Fibroblast of skin of scalp (primary cell): ENCODE measurements at places on chromosomes 3 and 15.

DNA sequence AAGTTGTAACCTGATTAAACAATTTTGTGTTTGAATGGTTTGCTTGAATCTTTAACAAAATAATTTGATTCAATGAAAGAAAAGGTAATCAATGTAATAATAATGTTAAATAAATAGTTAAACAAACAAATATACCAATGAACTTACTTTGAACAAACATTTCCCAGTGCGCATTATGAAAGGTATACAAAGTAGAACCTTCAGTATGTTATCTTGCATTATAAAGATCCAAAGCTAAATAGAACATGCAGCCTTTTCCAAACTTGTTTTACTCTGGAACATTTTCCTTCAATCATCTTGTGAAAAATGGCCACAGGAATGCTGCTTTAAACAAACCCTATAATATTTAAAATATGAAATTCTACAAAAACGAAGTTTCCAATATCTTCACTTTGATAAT, 620.0 kb downstream of the NAALADL2 start:
- DNase-seq: no peak

- peak; percentile 40 for DNase-seq
These were observed 6.7 kb upstream of the CMTM7 start for GRCh38 chr3:32384938-32385337.

DNA sequence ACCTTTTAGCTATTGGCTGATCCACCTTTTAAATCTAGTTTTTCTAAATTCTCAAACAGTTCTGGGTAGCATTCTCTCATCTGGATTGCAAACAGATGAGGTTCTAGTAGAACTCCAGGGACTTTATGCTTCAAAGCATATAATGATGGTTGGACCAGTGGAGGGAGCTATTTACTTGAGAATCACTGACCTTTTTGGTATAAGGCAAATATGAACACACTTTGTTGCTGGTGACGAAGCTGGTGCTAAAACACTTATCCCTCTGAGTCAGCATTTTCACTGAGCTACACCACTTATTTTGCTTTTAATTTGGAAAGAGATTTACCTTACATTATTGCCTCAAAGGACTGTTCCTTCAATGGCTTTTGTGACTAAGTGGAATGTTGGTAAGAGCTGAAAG, 58.6 kb upstream of the SLITRK3 start:
- peak; percentile 2 for DNase-seq

DNA sequence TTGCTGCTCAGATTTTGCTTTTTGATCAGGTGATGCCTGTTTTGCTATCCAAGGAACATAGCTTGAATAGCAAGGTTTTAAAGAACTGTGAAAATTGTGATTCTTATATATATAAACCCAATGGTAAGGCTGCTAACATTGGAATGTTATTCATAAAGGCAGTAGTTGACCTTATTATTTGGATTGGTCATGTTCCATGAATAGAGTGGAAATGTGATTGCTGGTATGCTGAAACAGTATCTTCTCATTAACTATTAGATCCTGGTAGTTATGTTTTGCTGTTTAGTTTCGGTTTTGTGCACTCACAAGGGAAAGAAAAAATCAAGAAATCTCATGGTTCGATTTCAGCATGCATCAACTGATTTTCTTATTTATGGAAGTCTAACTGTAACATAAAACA, 78.7 kb upstream of the NPHP3 start:
- no peak for DNase-seq

DNA sequence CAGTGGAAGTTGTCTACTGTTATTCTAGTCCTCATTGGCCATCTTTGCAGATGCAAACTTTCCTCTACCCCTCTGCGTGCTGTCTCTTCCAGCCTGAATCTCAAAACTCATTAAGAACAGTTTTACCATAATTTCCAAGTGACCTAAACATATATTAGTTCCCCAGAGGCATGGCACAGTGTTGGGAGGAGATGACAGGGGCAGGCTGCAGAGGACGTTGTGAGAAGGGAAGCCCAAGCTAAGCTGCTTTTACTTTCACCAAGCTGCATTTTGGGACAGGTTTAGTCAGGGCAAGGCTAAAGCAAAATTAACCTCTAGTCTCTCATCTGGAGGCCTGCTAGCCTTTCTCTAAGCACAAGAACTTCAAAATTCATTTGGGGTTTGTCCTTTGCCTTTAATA, 318.6 kb upstream of the SATB1 start:
- no peak for DNase-seq

- peak; percentile 26 for DNase-seq
These were observed 86.1 kb downstream of the RTP4 start for GRCh38 chr3:187454085-187454815.

DNA sequence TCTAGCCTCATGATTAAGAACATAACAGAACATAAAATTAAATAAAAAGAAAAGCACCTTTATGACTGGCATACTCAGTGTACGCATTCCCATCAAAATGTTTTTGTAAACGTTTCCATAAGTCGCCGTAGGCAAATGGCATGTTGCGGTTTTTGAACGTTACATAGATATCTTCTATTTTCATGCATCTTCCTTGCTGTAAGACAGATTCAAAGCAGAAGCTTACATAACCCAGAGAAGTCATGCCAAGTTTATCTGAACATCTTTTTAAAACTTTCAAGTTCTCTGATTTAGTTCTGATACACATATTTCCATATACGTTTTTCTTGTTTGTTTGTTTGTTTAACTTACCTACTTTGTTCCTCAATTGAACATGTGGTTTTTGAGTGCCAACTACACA, 388.6 kb downstream of the GABRG3 start:
- DNase-seq: no peak

DNA sequence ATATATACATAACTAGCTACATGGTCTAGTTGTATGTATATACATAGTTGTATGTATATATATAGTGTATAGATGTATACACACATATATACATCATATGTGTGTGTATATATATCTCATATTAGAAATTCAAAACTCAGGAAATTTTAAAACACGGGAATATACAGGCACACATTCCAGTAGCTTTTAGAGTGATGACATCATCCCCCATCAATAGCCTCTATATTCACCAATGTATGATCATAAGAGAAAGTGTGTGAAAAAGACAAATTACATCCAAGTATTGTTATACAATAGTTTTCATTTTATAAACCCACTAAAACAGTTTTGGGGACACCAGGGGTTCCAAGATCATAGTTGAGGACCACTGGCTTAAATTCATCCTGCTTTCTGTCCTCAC, 23.0 kb downstream of the SCN10A start:
- DNase-seq: no peak

GRCh38 chr15:37537802-37538201, 396.6 kb upstream of the TMCO5A start:
- DNase-seq: peak; percentile 57

DNA sequence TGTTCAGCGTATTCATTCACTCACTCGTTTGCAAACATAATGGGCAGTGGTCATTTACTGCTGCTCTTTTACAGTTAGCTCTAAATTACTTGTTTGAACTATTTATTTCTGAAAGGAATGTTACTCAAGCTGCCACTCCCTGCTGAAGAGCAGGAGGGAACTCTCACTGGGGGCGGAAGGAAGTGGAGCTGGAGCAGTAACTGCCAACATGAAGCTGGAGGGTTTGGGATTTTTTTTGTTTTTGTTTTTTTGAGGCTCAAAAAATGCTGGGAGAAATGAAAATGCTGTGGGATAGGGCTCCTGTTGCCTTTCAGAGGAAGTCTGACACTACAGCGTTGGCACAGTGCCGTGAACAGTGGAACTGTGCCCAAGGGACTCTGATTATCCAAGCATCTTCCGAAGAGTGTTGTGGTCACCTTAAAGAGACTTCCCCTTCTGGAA, 44.1 kb downstream of the SENP2 start:
- DNase-seq: peak; percentile 54

DNA sequence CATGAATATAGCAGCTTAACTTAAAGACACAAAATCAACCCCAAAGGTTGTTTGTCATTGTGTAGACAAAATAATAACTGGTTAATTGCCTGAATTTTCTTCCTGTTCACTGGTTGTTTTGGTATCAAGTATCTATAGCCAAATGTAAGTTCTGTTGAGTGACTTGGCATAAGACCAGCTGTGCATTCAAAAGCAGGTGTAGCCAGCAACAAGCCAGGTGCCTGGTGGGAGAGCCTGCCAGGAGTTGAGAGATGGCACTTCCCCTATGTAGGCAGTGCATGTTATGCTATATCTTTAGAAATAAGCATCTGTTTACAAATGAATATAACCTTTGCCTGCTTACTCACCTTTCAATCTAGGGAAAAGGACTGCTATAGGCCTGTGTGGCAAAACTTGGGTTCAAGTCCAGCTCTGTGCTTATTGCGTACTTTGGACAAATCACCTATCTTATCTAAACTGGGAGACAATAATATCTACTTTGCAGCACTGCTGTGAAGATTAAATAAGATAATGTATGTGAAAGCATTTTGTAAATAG, 84.9 kb upstream of the TBL1XR1 start:
- DNase-seq: no peak

GRCh38 chr3:54120657-54121413, 1.5 kb upstream of the CACNA2D3 start:
- DNase-seq: no peak

- DNase-seq: no peak
These were observed 17.6 kb downstream of the ASB14 start for GRCh38 chr3:57274845-57275244.

DNA sequence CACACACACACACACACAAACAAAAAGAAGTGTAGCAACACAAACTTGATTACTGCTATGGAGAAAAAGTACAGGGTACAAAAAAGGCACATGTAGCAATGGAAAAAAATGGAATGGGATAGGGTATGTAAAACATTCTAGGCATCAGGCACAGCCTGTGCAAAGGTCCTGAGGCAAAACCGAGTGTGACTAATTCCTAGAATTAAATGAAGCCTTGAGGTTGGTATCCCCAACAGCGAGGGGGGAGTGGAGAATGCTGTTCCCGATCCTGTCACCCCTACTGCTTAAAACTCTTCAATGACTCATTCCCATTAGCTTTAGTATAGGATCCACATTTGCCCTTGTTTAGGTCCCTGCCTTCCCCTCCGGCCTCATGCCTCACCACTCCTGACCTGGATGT, 37.9 kb downstream of the RHCG start:
- DNase-seq: no peak

DNA sequence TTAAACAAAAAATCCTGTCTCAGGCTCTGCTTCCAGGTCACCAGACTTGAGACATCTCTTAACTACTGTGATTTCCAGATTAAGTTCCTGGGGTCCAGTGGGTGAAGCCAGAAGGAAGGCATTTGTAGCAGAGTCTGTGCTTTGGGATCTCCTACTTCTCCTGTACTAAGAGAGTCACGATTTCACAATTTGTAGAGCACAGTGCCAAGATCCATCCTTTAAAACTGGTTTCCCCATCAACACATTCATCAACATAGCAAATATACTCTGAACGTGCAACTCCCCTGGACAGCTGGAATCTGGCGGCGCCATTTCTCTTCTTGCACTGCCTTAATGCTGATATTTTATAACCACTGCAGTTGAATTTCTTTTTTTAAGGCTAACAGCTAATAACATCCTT, 33.2 kb downstream of the CDCP1 start:
- DNase-seq: peak; percentile 58

DNA sequence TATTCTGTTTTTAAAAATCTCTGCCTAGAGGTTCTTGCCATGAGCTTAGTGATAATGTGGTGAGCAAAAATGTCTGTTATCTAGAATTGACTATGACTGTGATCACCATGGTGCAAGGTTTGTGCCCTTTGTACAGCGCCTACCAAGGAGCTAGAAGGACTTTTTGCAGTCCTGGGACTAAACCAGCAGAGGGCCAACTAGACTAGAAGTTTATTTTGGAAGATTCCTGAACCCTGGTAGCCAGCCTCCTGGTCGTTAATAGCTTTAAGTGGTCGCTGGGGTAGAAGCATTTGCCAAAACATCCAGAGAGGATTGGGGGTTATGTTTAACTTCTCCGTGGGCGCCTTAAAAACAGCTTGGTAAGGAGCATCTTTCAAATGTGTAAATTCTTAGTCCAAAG, 7.8 kb downstream of the SCG5 start:
- DNase-seq: peak; percentile 59

GRCh38 chr15:73075160-73075859, 23.0 kb downstream of the NEO1 start:
- peak; percentile 13 for DNase-seq

- peak; percentile 68 for DNase-seq
These were observed 21.2 kb downstream of the NGRN start for GRCh38 chr15:90286678-90287077.

- no peak for DNase-seq
These were observed 22.8 kb downstream of the MORC1 start for GRCh38 chr3:109095166-109095565.

DNA sequence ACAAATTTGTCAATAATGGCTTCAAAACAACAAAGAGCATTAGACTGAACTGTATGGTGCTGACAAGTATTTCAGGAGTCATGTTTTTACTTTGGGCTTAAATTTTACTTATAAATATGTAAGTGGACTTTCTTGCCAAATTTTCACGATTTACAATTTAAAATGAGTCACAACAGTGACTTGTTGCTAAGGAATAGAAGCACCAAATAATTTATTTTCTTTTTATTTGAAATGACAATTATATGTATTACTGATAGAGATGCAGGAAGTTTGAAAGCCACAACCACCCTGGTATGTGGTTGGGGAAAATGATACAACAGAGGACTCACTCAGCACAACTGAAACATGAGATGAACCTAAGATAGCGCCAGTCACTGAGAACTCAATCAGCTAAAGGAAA, 90.3 kb downstream of the FMN1 start:
- peak; percentile 84 for DNase-seq

DNA sequence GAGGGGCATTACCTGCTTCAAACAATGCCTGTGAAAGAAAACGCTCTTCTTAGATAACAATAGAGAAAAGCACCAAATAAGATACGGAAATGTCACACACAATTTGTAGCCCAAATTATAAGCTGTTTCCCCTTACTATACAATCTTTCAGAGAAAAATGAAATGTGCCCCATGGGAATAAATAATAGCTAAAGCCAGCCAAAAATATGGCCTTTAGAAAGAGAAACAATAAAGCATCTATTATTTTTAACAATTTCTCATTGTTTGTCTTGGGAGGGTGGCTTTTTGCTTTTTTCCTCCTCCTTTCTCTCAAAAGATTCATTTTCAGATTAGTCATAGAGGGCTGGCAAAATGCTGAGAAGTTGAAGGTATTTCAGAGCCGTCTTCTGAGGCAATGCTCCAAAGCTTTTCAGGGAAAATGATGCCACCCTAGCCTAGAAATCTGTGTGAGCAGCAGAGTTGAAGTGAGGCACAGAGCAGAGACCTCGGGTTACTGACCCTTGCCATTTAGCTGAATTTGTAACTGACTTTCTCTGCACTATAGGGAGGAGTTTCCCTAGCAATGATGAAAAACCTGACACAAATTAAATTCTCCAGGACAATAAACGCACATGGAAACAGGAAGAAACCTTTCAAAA, 86.3 kb upstream of the PRICKLE2 start:
- DNase-seq: peak; percentile 65

DNA sequence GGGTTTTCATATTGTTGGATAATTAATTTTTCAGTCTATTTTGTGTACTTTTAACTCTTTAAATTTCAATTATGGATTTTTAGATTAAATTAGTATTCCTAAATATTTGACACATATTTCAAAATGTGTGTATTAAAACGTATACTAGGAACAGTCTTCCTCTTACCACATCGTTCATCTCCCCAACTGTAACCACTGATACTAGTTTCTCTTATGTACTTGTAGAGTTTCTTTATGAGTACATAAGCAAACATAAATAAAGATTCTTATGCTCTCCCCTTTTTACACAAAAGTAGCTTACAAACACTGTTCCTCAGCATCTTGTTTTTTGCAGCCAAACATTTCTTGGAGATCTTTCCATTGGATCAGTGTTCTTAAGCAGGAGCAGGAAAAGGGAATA, 45.9 kb downstream of the CMSS1 start:
- DNase-seq: no peak

- DNase-seq: peak; percentile 71
These were observed 36.2 kb upstream of the C3orf38 start for GRCh38 chr3:88113311-88114162.
